M059J (cell line): ENCODE measurements at places on chromosomes 3 and 15. TPM values are rescaled to one million over a fixed set of nuclear protein-coding genes. Genes with fewer than 3 reads are reported as not detected.

DNA sequence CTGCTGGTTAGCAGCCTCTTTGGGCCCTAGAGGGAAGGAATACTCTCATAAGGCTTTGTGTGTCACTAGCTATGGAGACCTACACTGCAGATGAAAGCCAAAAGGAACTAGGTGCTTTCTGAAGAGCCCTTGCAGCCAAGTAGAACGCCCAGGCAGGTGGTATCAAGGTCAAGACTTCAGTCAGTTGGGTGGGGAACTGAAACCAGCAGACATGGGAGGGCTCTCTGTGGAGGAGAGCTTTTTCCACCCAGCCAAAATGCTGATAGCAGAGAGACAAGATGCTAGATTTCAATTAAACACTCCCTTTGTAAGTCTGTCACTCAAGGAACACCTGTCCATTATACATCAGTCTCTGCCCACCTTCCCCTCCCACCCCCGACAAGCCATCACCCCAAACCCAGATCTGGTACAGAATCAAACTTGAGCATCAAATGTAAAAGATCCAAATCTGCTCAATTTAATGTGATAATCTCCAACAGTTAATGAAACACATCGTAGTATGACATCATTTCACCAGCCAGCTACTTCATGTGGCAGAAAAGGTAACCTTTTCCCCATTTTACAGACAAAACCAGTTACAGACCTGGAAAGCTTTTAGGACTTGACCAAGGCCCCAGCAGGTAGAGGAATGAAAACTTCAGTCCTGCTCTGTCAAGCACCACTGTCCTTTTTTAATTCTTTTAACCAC, 14.6 kb downstream of the MRPS25 start:
- DNase-seq: no peak

GRCh38 chr3:62117903-62118548, 255.3 kb downstream of the FEZF2 start:
- DNase-seq: no peak

- DNase-seq: no peak
These were observed 3.4 kb upstream of the AP4E1 start for GRCh38 chr15:50905055-50905454.

DNA sequence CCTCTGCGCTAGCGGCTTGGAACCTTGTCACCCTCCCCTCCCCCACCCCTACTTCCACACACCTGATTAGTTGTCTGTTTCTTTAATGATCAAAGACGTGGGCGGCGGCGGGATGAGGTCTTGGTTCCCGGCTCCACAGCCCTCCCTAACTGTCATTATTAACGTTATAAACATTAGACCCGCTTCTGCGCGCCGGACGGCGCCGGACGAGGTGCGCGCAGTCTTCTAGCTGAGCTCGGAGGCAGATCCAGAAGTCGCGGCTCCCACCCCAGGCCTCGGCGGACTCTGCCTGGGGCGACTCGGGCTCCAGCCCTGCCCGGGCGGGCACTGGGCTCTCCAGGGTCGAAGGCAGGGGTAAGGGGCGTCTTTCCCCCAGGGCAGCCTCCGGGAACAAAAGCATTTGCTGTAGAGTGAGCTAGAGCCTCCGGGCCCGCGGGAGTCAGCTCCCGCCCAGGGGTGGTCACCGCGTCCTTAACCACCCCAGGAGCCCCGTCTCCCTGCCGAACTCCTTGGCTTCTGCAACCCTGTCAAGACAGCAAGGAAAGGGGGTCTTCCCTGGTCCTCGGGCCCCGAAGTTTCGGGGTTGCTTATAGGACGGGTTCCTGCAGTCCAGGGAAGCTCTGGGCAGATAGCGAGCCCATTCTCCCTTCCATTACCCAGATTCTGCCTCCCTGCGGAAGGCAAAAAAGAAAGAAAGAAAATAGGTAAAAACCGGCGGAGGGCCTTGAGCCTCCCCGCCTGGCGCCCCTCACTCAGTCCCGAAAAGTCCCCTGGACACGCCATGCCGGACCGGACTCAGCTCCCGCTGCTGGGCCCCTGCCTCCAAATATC, 2.2 kb upstream of the ISLR2 start:
- DNase-seq: peak; percentile 28

GRCh38 chr3:53200501-53201498, 39.8 kb downstream of the PRKCD start:
- no peak for DNase-seq

DNA sequence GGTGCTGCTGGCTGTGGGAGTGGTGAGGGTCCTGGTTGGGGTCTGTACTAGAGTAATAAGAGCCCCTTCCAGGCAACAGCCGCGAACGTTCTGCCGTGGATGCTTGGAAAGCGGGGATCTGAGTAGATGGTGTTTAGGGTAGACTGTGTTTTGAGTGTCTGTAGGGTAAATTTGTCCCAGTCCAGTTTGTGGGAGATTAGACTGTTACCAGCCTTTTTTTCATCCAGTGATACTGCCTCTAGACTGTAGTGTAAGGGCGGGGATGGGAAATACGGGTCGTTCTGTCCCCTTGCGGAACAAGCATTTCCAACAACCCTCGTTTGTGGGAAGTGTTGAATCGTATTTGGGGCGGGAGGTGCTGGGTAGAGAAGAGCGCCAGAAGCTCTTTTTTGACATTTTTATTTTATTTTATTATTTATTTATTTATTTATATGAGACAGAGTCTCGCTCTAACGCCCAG, 424 bp downstream of the HAUS2 start:
- peak; percentile 60 for DNase-seq

DNA sequence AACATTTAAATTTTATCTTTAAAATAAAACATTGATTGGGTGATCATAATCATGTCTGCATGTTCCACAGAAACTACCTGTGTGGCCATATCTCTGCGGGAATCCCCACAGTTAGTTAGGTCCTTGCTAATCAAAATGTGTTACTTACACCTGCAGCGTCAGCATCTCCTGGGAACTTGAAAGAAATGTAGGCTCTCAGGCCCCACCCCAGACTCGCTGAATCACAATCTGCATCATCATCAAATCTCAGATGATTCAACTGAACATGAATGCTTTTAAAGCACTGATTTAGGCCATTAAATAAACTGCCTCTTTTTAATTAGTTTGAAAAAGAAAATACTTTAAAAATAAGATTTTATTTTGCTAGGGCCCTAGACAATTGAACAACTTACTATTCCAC, 577.8 kb downstream of the PYDC2 start:
- DNase-seq: peak; percentile 74

- peak; percentile 63 for DNase-seq
These were observed 19.0 kb downstream of the PDHB start for GRCh38 chr3:58414538-58415197.

DNA sequence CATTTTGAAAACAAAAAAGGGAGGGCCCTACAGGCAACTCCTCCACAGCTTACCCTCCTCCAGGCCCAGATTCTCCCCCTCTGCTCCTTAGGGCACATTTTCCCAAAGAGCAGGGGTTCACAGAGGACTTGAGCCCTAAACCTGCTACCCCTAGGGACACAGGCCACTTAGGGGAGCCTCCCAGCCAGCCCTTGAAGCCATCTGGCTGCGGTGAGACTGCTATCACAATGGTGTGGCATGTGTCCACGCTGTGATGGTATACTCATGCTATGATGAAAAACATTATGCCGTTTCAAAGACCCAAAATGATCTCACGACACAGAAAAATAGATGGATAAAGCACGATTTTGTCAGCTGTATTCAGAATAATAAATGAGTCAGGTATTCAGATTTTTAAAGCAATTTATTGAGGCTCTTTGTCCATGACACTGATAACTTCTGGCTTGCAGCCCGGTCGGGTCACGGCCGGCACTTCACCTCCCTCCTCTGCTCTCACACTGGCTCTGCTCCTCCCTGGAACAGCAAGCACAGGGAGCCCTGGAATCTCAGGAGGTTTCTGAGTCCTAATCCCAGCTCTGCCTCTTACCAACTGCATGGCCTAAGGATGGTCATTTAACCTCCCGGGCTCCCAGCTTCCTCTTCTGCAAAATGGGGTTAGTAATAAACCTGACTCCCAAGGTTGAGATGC, 115.3 kb downstream of the MEGF11 start:
- peak; percentile 4 for DNase-seq

- DNase-seq: no peak
These were observed 54.8 kb downstream of the LMCD1 start for GRCh38 chr3:8556473-8556869.

GRCh38 chr3:182567700-182568099, 225.6 kb upstream of the ATP11B start:
- DNase-seq: peak; percentile 48

- peak; percentile 98 for DNase-seq
These were observed 25.3 kb downstream of the FOXL2 start for GRCh38 chr3:138921316-138922292.

GRCh38 chr3:171092467-171092911, 66.0 kb upstream of the SLC2A2 start:
- DNase-seq: no peak

GRCh38 chr3:72255791-72256559, 471.0 kb upstream of the PROK2 start:
- DNase-seq: peak; percentile 40

DNA sequence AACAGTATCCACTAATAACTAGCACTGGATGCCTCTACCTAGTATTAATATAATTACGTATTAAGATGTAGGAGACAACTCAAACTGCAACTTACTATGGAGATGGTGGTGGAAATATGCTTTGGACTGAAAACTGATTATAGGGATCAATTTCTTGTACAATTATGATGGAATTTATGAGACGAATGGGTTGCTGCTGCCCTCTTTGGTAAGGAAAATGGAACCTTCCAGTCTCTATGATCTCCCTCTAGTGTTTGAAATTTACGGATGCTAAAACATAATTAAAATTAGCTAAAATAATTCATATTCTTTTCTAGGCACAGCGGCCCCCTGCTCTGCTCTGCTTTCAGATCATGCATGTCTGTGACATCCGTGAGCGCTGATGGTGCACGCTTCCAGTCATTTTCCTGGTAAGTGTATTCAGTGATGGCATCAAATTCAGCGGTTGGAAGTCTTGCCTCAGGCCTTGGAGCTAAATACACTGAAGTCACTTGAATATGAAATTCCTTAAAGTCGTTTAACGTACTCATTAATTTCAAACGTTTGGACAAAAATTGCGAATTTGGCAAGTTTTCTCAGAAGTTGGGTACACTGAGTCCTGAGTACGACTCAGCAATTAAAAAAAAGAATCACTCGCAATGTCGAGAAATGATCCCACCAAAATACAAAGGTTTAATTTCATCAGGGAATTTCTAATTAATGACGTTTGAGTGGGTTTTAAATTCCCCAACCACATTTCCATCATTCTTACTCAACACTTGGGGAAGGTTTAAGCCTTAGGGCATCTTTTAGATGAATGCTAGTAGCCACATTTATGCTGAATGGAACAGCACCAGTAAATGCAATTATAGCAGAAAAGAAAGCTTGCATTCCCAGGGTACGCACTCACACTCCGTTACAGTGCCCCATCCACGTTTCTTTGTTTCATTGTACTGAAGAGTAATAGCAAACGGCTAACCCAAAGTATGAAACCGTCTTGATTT, 132.6 kb downstream of the NR2F2 start:
- peak; percentile 78 for DNase-seq

SLC41A3 gene
- 57.3 and 67.5 TPM in 2 replicates for total RNA-seq

PLOD2 gene
- total RNA-seq: 240 and 344 TPM in 2 replicates

AP3B2 gene
- 0.12 TPM in 1 of 2 replicates, not detected in the other for total RNA-seq

GOLIM4 gene
- 34.4 and 47.4 TPM in 2 replicates for total RNA-seq

TPRA1 gene
- total RNA-seq: 56.6 and 60.1 TPM in 2 replicates

ISLR2 gene
- total RNA-seq: 0.17 TPM in 1 of 2 replicates, not detected in the other

LCTL gene
- total RNA-seq: 4.6 and 7.6 TPM in 2 replicates

GRM7 gene
- not detected in 2 replicates for total RNA-seq
